Heart right ventricle (tissue), 16 donors: ENCODE measurements at places on chromosomes 3 and 15. TPM values are rescaled to one million over a fixed set of nuclear protein-coding genes. Genes with fewer than 3 reads are reported as not detected.

DNA sequence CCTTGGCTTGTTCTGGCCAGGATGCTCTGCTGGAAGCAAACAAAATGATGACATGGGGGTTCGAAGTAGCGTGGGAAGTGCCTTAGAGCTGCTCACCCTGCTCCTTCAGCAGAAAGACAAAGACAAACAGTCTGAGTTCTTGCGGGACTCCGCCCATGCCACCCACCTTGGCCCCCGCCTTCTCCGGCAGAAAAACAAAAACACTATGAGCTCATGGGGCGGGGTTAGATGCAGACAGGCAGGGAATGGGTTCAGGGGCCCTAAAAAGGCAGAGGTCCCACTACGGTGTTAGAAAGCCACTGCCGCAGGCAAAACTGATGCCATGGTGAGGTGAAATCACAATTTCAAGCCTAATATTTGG lies 9.7 kb upstream of the NCKIPSD start:
- DNase-seq, result peak; percentile 60

DNA sequence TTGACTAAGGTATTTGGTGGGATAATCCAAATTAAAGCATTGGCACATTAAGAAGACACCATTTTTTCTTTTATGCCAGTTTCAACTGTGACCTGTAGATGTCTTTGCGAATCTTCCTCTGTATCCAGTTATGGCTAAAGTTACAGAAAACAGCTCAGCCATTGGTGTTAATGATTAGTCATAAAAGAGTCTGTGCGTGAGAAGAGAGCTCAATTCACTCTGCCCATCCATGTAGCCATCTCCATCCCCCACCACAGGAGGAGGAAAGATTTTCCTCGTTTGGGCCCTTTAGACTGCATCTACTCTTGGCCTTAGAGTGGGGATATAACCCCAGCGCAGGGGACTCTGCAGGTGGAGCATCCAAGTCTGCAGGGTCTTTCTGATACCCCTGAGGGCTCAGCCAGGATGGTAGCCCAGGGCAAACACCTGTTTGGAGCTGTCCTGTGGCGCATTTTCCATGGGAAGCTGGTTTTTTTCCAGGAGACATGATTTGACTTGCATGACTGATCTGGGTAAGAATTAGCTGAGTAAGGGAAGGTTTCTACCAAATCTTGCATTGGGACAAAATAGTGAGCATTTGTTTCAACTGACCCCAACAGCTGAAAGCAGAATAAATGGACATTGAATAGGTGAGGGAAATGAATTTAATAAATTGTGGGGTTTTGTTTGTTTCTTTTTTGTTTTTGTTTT lies 29.5 kb downstream of the NANOGP8 start:
- DNase-seq, result no peak

MKRN2OS gene
- total RNA-seq, result 9.0 TPM

CD200R1 gene
- 0.28 TPM for total RNA-seq

DNA sequence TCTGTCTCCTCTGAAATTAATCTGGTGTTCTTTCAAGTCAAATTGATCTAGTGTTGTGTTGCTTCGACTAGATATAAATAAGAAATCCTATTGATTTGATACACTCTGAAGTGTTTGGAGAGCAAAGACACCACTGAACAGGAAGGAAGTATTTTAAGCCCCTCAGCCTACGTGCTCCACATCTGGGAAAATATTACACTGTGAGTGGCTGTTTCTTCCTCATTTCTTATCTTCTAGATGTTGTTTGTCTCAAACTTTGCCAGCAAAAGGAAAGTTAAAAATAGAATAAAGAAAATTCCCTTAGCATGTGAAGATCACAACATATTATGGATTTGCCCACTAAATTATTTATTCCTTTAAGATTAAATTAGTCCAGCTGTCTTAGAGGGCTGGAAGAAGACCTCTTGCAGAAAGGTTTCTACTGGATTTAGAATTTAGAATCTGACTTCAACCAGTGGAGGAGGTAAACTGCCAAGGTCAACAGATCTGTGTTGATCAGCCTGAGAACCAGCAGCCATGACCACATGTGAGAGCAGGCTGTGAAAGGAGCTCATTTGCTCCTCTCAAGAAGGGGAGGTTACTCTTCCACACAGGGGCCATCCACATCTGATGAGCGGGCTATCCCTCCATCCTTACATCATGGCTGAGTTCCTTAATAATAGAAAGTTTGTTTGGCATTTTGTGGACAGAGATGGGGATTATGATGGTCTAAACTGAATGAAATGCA lies 46.3 kb upstream of the ACKR4 start:
- no peak for DNase-seq

PAQR9 gene
- 14.2 TPM for total RNA-seq

GXYLT2 gene
- 16.2 TPM for total RNA-seq
